Stimulated activated CD4-positive, alpha-beta T cell treated with anti-CD3 and anti-CD28 coated beads, Interleukin-1b, Interleukin-23, amount 100 ng/mL, for 48 hours (primary cell): ENCODE measurements at places on chromosomes 1 and 21.

DNA sequence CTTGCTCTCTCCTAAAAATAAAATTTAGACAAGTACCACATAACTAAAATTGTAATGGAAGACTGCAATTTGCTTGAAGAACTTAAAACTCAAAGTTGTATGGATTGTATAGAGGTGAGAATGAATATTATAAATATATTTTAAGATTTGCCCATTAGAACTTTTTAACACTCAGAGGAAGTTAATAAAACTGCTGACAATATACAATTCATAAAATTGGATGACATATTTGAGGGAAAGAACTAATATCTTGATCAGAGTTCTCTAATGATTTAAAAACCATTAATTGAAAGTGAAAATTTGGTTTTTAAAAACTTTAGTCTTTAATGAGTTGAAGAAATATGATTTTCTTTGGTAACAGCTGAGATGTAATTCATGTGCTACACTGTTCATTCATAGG, 20.9 kb downstream of the TTC3 start:
- no peak for DNase-seq

DNA sequence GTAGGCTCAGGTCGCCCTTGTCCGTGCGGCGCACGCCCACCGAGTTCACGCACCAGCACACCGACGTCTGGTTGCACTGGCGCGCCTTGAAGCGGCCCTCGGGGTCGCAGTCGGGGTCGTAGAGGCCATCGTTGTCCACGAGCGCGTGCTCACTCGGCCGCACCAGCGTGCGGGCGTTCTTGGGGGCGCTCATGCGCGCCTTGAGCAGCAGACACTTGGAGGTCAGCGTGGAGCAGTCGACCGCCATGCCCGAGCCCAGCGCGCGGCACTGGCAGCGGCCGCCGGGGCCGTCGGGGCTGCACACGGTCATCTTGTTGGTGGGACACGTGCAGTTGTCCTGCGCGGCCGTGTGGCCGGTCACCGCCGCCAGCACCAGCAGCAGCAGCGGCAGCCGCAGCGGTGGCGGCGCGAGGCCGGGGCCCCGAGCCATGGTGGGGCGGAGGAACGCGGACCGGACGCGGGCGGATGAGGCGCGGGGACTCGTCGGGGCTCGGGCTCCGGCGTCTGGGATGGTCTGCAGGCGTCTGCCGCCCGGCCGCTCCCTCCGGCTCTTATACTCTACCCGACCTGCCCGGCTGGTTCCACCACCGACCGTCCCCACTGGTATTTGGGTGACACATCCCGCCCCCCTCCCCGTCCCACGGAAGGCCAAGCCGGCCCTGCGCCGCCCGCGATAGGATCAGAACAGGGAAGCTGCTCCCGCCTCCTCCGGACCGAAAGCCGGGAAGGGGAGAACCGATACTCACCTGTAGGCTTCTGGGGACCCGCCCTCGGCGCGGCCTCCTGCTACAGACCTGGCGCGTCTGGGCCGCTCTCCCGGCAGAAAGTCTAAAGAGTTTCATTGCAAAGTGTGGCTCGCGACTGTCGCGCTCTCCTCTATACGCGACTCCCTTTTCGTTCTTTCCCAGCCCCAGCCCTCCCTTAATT, at the start of gene TACSTD2:
Gene TACSTD2, minus strand, starts transcription at position 526 of the 927 bp plus-strand sequence. Its CDS starts 96 bp downstream, at position 430.
- no peak for DNase-seq

DNA sequence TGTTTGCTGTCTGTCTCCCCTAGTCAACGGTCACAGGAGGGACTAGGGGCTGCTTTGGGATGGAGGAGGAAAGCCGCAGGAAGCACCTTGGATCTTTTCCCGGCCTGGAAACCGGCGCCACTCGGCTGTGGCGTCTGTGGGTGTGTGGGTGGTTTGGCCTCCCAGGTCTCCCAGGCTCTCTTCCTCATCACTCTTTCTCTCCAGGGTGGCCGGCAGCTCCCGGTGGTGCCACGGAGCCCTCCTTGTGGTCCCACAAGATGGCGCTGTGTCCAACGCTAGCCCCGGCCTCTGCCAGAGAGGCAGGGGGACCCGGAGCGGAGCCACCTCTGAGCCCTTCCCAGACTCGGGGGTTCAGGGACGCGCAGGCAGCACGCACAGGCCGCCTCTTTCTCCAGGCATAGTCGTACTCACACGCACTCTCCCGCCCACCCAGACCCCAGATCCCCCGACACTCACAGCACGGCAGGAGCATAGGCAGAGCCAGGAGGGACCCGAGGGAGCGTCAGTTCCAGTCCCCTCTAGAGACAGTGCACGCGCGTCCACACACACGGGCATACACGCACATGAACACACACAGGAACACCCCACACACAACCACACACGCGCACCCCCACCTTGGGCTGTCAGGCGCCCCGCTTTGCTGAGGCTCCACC, 31.2 kb downstream of the CDCP2 start:
- peak; percentile 68 for DNase-seq

GRCh38 chr1:233066087-233066486, 115.7 kb downstream of the NTPCR start:
- no peak for DNase-seq

DNA sequence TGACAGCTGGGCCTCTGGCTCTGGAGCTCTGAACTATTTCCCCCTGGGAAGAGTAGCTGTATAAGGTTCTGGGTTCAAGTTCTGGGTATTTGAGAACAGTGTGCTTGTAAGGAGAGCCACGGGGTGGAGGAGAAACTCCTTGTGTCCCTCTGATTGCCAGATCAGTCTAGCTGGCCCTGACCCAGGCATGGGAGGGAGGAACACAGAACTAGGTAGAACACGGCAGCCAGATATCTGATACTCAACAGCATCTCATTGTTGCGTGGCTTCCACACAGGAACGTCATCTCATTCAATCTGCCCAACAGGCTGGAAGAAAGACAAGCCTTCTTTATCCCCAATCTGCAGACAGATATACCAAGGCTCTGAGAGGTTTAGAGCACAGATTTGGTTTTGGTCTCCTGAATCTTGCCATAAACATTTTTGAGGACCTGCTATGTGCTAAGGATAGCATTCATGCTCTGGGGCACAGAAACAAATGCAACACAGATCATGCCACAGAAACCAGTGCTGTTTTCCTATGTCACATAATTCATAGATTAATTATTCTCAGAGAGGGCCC, 83.8 kb downstream of the PLXNA2 start:
- no peak for DNase-seq

- DNase-seq = no peak
Measured at GRCh38 chr21:46429754-46430681, 28.7 kb upstream of the DIP2A start.

DNA sequence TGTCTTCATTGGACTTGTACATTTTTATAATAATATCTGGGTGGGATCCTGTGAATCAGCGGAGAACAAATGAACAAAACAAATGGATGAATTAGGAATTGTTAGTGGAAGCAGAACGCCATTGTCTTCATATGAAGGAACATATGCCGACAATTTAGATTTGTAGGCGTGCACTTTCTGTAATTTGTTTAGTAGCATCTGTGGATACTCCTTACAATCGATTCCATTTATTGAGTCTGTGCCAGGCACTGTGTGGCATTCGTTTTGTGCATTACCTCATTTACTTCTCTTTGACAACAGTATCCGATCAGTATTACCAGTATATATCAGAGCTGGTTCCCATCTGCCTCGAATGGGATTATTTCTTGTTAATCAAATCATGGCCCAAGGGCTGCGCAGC, 61.9 kb downstream of the PRDM2 start:
- no peak for DNase-seq

DNA sequence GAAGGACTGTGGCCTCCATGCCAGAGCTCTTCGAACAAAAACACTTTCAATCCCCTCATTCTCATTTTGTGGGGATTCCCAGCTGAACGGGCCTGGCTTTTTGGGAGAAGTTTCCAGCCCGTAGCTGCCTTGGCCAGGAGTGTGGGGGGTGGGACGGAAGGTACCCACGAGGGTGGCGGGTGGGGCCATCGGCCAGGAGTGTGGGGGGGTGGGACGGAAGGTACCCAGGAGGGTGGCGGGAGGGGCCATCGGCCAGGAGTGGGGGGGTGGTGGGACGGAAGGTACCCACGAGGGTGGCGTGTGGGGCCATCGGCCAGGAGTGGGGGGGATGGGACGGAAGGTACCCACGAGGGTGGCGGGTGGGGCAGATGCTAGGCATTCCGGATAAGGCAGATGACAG, 71.7 kb upstream of the ZBTB18 start:
- DNase-seq = no peak

DNA sequence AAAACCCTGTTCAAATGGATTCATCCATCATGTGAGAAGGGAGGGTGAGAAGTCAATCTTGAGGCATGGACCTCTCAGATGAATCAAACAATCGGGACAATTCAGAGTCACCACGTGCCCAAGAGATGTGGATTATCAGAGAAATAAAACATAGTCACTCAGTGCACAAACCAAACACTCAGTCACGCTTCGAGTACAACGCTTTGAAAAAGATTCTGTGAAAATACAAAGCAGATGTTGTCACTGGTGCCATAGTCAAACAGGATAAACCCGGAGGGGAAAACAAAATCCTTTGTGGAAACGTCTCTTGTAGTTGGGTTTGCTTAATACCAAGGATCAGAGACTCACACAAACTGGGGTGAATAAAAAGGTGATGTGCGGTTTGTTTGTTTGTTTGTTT, 188.4 kb downstream of the RRAGC start:
- no peak for DNase-seq

DNA sequence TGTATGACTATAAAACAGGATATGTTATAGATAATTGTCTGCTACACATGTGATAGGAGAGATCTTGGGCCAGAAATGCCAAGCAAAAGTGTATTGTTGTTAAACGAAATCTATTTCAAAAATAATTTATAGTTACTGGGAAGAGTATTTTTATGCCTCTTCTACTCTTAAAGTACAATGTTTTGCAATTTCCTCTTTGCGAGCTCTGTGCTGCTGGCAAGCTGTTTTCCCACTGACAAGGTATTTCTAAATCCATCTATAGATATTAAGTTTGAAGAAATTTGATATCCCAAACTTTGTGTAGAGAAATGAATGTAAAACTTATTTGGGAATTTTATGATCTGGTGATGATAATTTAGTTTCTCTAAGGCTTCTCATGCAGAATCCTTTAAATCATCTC, 63.3 kb upstream of the PTGFR start:
- DNase-seq = no peak

- DNase-seq = no peak
Measured at GRCh38 chr21:32476661-32477423, 64.3 kb downstream of the EVA1C start.

DNA sequence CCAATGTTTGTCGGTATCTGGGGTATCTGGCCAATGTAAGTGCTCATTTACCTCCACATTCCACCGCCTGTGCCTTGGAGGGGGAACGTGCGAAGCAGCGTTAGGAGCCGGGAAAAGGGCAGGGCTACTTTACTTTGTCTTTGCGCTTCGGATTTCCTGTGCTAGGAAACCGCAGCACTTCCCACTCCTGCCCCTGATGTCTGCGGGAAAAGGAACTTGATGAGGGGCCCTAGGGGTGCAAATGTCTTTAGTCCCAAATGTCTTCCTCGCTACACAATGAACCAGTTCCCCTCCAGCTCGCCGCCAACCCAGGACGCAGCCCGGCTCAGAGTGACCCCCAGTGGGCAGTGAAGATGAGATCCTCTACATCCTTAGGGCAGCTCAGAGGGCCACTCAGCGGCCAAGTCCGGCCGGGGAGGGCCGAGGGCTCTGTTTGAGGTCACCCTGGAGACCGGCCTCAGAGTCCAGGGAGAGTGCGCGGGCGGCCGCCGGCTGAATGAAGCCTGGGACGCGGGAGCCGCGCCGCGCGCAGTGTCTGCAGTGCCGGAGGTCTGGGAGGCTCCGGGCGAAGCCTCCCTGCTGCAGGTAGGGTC, at the start of gene DYNLT5:
Gene DYNLT5, plus strand, starts transcription at position 460 of the 593 bp plus-strand sequence. CDS start 2,200 bp downstream, outside the sequence.
- DNase-seq = no peak

DNA sequence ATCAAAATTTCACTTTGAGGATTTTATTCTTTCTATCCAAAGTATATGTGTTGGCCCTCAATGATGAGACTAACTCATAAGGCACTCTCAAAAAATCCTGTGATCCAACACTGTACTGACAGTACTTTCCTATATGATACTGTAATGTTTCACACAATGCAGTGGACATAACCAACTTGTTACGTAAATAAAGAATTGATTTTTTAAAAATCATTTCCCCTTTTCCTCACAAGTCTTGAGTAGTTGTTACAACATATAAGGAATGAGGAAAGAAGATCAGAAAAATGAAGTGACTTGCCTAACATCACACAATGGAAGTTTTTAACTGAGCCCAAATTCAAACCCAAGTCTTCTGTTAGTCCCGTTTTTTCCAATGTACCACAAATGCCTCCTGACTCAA, 17.2 kb downstream of the PTP4A2 start:
- no peak for DNase-seq
